ENCODE measurements at places on chromosomes 13 and 19.

- DNase-seq, result no peak
Observed at GRCh38 chr13:37484056-37484455, 114.5 kb downstream of the POSTN start.

GRCh38 chr19:45376045-45376724 lies 5.8 kb upstream of the ERCC2 start:
- no peak for DNase-seq

- peak; percentile 23 for DNase-seq
Observed at GRCh38 chr13:100619940-100620339, 31.4 kb upstream of the GGACT start.

- DNase-seq, result no peak
Observed at GRCh38 chr13:47845981-47846380, 155.1 kb downstream of the SUCLA2 start.

GRCh38 chr19:48444936-48445200 lies 915 bp upstream of the GRWD1 start:
- DNase-seq, result no peak

DNA sequence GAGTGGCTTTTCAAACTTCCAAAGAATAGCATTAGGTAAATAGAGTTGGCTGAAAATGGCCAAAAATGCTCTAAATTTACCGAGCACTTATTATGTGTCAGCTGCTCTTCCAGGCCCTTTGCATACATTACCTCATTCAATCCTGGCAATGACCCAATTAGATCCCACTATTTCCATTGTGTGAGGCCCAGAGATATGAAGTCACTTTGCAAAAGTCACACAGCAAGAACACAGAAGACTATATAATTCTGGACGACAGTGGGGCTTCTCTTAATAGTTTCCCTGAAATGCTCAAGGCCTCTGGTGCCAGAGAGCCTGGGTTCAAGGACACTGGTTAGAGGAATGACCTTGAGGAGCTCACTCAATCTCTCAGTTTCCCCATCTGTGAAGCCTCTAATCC lies 146.8 kb downstream of the IER2 start:
- no peak for DNase-seq

- peak; percentile 50 for DNase-seq
Observed at GRCh38 chr19:14459703-14460102, 15.5 kb downstream of the PTGER1 start.

GRCh38 chr19:47848823-47849473 lies 10.1 kb upstream of the TPRX2 start:
- peak; percentile 36 for DNase-seq

- no peak for DNase-seq
Observed at GRCh38 chr19:48629599-48630295, 7.4 kb downstream of the DBP start.

DNA sequence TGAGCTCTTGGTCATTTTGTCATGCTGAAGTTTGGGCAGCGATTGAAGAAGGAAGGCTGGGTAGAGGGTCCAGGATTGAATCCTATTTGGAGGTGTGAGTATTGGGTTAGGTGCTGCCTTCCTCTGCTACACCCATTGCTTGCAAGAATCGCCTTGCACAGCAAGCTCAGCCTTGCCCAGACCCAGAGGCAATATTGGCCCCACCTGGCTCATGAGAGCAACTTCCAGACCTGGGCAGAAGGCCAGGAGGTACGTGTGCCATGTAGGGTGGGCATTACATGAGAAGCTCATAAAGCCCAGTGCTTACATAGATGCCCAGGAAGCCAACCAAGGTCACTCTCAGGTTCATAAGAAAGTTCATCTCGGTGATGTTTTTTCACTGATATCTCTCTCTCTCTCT lies 718.0 kb downstream of the EFNB2 start:
- DNase-seq, result no peak

DNA sequence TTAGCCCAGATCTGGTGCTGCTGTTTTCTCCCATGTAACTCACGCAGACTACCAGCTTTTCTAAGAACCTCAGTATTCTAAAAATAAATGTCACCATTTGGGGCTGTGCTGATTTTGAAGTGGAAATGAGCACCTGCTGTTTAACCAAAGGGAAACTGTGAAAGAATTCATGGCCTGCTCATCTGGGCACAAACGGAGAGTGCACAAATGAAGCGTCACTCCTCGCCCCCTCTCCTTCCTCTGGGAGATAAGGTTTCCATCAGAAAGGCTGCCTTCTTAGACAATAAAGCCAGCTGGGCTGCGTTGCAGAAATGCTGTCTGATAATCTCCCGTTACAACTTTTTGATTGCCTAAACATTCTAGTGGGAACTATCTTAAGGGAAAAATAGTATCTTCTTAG lies 73.7 kb upstream of the SLC15A1 start:
- no peak for DNase-seq

- peak; percentile 57 for DNase-seq
Observed at GRCh38 chr19:50705422-50706019, 14.1 kb downstream of the SHANK1 start.

GRCh38 chr13:43784496-43784895 lies 2.3 kb downstream of the ENOX1 start:
- DNase-seq, result no peak

DNA sequence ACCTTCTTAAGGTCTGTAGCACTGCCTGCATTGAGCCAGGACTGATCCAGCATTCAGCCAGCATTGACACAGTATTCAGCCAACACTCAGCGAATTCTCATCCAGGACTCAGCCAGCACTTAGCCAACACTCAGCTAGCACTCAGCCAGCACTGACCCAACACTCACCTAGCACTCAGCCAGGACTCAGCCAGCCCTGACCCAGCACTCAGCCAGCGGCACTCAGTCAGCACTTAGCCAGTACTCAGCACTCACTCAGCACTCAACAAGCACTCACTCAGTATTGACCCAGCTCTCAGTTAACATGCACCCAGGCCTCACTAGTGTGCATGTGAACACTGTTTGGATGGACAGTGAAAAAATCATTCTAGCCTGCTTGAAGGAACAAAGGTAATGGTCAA lies 55.0 kb downstream of the TSHZ3 start:
- DNase-seq, result no peak

- no peak for DNase-seq
Observed at GRCh38 chr13:110475117-110475516, 86.4 kb downstream of the RAB20 start.

DNA sequence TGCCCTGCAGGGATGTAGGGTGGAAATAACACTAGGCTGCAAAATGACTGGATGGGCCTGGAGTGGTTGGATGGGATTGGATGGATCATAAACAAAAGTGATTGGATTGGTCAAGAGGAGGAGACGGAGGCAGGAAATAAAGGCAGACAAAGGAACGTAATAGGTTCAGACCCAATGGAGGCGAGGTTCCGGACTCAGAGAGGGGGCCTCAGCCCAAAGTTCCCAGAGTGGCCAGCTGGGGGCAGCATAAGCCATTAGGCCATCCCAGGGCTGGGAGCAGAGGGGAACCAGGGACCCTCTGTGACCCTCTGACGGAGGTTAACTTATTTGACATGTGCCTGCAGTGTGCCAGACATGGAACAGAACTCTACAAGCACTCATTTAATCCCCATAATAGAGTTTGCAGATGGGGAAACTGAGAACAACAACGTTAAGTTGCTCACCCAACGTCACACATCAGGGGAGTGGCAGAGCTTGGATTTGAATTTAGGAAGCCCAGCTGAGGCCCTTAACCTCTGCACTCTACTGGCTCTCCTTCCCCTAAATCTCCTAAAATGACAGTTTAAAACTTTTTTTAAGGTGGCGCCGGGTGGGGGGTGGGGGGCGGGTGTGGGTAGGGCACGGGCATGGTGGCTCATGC lies 15.3 kb upstream of the MAP1S start:
- DNase-seq, result peak; percentile 65

GRCh38 chr19:1285737-1286360 lies at the start of gene EFNA2:
TSS of gene EFNA2 (plus strand) at chr19:1285873. CDS start at chr19:1286169, 296 bp downstream.
- no peak for DNase-seq

GRCh38 chr19:15866636-15867035 lies 31.2 kb downstream of the CYP4F2 start:
- DNase-seq, result no peak

- no peak for DNase-seq
Observed at GRCh38 chr13:99861771-99862170, 109.8 kb downstream of the ZIC5 start.

DNA sequence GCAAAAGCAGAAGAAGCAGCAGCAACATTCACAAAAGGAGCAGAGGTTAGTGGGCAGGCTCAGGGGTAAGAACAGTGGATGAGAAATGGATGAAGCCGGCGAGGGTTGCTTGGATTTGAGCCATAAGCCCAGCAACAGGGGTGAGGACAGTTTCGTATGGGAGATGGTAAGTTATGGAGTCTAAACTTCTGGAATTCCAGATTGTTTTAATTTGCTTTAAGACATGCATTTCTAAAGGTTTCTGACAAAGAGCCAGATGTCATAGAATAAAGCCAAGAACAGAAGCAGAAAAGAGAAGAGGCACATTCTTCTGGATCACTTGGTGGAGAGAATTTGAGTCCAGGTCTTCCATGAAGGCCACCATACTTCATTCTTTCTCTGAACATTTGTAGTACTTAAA lies 76.6 kb downstream of the TNFSF11 start:
- DNase-seq, result no peak

DNA sequence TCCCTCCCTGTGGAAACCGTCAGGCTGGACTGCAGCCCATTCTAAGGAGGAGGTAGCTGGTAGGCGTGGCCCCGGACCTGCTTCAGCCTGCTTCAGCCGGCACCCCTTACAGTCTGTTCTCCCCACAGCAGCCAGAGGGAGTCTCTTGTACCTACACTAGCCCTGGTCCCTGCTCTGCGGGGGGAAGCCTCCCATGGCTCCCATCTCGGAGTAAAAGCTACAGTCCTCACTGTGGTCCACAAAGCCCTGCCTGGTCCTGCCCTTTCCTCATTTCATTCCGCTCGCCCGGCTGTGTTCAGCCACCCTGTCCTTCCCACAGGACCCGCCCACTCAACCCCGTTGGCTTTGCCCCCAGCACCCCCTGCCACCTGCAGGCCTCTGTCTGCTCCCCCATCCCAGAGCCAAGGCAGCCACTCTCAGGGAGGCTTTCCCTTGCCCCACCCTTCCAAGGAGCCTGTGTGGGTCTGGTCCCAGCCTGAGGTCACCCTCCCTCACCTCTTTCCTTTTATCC lies 1.3 kb downstream of the PGLYRP1 start:
- DNase-seq, result no peak

DNA sequence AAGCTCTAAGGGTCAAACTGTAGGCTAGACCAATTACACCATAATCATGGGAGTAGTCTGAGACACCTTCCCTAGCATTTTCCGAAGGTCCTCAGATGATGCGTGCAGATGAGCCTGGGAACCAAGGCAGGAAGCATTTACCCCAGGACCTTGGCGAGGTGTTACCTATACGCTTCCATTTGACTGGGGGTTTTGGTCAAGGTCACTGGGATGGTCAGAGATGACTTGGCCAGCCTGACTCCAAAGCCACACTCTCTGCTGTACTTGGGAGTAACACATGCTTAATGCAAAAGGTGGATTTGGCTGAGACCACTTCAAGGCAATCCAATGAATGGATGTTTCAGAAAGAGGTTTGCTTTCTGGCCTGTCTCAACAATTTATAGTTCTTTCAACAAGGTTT lies 98.9 kb upstream of the IRS2 start:
- no peak for DNase-seq

- DNase-seq, result no peak
Observed at GRCh38 chr13:76380446-76381065, 505.6 kb downstream of the KCTD12 start.

GRCh38 chr19:18840288-18841267 lies 8.8 kb downstream of the UPF1 start:
- DNase-seq, result no peak

DNA sequence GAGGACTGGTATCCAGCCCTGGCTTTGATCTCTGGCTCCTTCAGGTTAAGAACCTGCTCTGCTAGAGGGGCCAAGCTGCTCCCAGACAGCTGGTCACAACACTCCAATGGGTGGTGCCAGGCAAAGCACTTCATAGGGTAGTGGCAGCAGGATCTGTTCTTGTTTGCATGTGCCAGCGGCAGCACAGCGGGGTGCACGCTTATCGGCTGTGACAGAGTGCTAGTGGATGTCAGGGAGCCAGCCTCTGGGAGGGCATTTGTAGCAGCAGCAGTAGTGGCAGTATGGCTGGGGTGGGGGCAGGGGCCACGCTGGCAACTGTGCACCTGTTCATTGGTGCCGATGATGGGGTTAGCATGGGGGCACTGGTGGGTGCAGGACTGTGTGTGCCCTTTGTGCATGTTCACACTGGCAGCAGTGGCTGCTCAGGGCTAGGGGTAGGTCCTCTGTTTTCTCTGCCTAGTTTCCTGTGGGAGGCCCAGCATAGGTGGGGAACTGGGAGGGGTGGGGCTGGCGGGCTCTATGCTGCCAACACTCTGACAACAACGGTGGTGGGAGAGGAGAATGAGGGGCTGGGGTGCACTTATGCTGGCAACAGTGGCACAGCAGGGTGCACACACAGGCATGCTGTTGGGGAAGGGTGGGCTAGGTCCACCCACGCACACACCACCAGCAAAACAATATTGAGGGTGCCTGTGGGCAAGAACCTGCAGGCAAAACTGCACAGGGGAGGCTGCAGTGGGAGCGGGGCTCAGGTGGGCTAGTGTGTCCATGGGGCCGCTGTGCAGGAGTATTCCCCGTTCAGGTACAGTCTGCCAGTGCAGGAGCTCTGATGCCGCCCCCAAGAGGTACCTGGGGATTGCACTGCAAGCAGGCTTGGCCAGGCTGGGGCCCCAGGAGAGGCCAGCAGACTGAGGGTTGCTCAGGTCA lies 19.3 kb downstream of the AP1M1 start:
- DNase-seq, result no peak

- DNase-seq, result no peak
Observed at GRCh38 chr13:112154301-112155060, 87.5 kb downstream of the SOX1 start.

DNA sequence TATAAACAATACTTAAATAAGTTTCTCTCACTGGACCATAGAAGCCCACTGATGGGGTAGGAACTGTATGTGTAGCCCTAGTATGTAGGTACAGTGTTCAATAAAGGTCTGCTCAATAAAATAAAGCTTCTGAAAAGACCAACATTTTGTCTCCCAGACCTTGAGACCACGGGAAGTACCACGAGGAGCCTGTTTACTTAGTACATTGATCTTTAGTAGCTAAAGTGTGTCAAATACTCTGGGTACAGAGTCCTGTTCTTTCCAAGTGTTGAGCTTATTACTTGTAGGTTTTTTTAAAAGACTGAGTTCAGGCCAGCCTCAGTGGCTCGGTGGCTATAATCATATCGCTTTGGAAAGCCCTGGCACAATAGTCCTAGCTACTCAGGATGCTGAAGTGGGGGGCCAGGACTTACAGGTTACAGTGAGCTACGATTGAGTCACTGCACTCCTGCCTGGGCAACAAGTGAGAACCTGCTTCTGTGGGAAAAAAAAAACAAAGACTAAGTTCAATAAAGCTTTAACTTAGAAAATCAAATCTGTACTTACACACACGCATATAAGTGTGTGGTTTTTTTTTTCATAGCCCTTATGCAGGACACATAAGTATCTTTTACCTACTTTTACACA lies 3.4 kb downstream of the MTRF1 start:
- DNase-seq, result no peak

GRCh38 chr13:61123538-61124289 lies 291.9 kb downstream of the PCDH20 start:
- no peak for DNase-seq

DNA sequence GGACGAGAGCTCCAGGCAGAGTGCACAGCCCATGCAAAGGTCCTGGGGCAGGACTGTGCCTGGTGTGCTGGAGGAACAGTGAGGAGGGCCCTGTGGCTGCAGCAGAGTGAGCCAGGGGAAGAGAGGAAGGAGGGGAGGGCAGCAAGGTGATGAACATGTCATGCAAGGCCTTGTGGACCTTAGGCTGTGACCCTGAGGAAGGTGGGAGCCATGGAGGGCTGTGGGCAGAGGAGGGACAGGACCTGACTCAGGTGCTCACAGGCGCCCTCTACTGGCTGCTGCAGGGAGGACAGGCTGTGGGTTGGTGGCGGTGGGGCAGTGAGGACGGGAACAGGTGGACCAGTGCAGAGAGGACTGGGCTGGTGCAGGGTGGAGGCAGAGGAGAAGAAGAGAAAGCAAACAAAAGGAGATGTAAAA lies 170.3 kb downstream of the PTPRS start:
- peak; percentile 54 for DNase-seq
